Skeletal muscle cell (primary cell): ENCODE measurements at places on chromosomes 7 and 10.
A peak's percentile ranks its signal among the peaks of the same experiment; 100 is the strongest.

GRCh38 chr10:131750171-131750895 lies 150.5 kb upstream of the PPP2R2D start:
- no peak for DNase-seq

DNA sequence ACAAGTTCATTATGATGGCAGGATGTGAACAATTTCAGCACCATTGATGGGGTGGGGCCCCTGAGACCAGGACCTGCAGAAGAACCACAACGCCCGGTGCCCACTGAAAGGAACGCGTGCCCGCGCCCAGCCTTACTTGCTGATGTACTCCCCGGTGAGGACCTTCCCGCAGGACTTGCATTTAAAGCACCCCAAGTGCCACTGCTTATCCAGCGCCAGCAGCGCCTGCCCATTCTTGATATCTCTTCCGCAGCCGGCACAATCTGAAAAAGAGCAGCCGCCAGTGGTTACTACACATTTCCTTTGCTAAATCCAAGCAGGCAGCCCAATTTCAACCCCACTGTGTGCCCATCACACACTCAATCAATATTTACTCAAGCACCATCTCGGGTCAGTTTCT lies 110.6 kb downstream of the ABLIM1 start:
- DNase-seq, result no peak

DNA sequence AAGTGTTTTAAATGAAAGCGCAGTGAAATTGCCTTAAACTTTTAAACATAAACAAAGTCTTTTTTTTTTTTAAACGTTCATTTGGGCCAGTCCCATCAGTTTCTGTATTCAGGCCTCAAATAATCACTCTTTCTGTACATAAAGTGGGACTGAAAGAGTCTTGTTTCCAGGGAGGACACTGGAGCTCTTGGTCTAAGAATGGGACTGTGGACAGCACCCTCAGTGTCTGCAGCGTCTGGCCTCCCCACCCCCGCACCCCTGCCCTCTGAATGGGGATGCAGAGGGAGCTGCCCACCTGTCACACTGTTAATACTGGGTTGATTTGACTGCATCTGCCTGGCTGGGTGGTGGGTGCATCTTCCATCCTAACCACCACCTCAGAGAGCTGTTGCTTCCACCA lies 5.2 kb downstream of the ZNF365 start:
- DNase-seq, result no peak

DNA sequence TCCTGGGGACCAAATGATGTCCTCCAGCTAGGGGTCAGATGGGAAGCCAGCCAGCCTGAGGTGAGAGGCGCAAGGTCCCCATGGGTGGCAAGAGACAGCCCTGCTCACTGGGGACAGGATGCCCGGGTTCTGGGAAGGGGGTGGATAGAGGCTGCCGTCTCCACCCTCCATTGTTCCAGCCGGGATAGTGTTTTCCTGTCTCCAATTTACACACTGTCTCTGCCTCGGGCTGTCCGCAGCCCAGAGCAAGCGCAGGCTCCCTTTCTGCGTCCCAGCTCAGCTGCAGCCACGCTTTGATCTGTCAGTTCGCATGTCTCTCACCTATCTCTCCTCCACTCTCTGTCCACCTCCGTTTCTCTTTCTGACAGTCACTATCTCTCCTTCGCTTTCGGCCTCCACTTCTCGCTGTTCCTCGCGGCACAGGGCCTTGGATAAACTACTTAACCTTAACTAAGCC lies 2.1 kb downstream of the EPHB4 start:
- DNase-seq, result no peak

- no peak for DNase-seq
These were observed 80.6 kb downstream of the ZEB1 start for GRCh38 chr10:31399631-31400030.

GRCh38 chr10:86226016-86226415 lies 140.6 kb downstream of the GRID1 start:
- no peak for DNase-seq

DNA sequence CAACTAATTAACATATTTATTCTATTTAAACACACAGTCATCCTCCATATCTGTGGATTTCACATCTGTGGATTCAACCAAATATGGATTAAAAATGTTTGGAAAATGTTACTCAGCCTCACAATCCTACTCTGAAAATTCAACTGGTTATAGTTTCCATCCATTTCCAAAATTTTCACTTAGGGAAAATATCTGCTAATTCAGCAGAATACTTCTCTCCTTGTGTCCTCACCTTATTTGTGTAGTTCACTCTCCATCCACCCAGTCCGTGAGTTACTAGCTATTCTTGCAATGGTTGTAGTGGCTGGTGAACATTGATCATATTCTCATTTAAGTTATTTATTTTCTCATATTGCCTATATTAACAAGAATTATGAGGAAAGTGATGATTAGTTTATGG lies 77.6 kb upstream of the PRKCQ start:
- no peak for DNase-seq

DNA sequence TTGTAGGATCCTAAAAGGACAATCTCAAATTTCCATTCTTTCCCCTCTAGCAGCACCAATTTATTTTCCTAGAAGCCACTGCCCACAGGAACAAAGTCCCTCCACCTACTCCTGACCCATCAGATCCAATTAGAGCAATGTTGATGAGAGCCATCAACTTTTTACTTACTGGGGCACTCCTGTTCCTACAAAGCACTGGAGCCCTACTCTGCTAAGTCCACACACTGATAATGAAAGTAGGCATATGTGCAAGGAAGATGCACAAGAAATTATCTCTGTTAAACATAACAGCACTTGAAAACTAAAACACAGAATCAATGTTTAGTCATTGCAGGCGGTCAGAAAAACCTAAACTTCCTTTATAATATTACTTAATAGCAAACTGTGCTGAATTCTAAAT lies 3.6 kb downstream of the HERPUD2 start:
- DNase-seq, result no peak

GRCh38 chr10:86337121-86337601 lies 29.4 kb downstream of the GRID1 start:
- no peak for DNase-seq

DNA sequence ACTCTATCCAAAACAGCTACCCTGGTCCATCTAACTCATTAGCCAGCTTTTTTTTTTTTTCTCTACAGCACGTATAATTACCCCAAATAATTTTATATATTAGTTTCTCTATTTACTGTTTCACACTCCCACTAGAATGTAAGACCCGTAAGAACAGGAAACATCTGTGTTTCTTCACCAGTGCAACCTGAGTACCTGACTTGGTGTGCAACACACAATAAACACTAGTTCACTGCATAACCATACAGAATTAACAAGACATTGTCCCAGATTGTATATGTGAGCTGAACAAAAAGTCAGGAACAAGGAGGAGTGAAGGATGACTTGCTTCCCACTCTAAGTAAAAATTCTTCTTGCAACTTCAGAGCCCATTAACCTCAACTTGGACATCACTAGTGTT lies 180.2 kb upstream of the AKR1E2 start:
- DNase-seq, result no peak

DNA sequence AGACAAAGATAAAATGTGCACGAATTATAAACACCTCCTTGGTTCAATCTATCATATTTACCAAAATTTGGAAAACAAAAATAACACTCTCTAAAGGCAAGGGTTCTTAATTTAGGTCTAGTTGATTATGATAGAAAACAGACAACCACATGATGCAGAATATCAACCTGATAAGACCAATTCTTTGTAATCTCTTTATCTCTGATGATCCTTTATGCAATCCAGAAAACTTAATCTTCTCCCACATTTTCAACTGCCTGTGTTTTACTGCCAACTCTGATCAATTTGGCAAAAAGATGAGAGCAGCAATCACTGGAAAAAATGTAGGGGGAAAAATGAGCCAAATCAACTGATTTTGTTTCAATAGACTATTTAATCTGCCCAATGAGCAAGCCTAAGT lies 148.5 kb downstream of the LRRN3 start:
- no peak for DNase-seq

DNA sequence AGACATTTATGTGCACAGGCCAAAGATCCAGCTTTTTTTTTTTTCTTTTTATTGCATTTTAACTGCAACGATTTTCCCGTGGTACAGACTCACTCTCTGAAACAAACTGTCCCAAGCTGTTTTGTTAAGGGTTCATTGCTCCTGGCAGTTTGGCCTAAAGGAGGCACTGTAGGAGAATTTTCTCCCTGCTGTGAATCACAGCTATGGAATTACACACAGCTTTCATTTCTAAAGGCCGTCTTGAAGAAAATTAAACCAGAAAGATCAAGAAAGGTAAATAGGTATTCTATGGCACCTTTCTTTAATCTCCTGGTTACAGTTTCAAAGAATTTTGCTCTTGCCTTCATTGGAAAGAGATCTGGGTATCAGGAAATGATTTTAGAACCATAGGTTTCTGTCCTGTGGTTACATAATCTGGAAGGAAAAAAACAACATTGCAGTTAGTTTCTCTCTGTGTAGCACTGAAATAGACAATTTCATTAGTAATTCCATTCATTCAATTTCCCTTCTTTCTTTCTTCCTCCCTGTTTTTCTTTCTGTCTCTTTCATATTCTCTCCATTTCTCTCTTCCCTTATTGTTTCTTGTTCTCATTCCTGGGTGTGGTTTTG lies 51.2 kb downstream of the PDK4 start:
- DNase-seq, result peak; percentile 11

DNA sequence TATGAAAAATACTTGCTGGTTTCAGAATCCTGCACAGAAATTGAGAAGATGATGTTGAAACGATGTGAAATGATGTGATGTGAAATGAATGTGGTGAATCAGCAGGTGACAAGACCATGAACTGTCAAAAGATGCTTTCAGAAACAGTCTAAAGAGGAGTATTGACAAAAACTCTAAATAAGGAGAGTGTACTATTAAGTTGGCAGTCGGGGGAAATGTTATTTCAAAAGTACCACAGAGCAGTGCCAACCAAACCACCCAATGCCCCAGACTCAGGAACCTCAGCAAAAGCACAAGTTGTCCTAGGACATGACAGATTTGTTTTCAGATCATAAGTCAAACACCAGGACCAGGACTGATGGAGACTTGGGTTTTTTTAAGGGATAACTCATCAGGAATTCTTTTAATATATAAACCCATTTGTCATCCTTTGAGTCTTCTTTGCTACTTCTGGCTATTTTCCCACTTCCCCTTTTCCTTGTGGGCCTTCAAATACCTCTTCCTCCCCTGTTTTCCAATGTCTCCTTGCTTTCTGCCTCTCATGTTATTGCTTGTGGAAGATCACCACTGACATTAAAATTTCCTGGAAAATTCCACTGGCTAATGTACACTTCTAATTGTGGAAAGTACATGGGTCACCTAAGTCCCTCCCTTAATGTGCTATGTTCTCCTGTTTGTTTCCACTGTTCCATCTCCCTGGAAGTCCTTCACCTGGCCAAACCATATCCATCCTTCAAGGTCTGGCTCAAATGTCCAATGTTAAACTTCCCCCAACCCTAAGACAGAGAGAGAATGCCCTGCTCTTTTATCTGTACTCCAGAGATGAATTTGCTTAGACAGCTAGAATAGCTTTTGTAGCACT lies 10.2 kb upstream of the PPP1R3C start:
- peak; percentile 47 for DNase-seq

DNA sequence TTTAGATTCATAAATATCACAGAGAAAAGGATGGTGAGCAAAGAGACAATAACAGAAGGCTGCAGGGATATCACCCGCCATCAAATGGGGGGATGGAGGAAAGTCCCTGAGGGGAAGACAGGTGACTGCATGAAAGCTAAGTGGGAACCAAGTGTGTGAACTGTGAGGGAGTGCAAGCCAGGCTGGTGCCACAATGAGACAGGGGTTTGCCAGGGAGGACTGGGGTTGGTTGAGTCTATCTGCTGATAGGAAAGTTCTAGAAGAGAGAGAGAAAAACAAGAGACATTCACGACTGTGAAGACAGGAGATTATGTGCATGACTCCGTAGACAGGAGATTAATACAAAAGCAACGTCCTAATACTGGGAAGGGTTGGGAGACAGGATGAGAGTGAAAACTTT lies 376.4 kb downstream of the PARD3 start:
- DNase-seq, result no peak

GRCh38 chr10:119469846-119470245 lies 72.7 kb downstream of the RGS10 start:
- DNase-seq, result no peak

DNA sequence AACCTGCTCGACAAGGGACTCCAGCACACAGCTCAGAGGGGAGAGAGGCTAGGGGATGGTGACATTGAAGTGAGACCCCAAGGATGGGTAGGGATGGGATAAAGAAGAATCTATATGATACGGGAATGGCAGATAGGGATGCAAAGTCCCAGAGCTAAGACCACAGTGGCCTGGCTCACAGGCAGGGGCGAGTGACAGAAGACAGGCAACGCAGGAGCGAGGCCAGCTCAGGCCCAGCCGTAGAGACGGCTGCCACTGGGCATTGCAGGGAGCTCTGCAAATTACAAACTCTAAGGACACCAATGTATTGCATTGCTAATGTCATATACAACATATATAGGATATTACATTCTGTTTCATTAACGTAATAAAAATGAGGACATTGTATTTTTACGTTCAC lies 131.4 kb downstream of the TCERG1L start:
- no peak for DNase-seq

- no peak for DNase-seq
These were observed 188.9 kb upstream of the MALRD1 start for GRCh38 chr10:18859659-18860058.

DNA sequence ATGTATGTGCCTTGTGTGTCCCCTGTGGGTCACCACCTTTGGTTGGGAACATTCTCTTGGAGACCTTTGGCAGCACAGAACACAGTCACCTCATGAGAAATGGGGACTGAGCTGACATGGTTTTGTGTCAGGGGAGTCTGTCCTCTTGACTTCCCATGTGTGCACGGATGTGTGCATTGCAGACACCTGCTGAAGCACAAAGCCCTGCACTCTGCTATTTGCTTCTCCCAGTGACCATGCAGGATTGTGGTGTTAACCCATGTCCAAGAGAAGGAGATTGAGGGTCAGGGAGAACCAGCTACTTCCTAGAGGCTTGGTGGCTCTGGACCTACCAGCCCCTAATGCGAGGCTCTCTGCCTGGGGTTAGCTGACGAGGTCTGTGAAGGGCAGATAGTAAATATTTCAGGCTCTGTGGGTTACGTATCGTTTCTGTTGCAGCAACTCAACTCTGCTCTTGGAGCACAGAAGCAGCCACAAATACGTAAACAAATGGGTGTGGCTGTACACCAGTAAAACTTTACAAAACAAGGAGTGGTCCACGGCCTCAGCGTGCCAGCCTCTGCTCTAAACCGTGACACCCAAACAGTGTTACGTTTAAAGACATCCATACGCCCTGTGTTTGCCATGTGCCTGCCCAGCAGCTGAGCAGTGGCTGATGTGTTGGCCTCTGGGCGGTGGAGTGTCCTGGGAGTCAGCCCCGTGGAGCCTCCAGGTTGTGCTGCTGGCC lies 51.7 kb downstream of the ADCY1 start:
- no peak for DNase-seq

GRCh38 chr7:128831178-128831993 lies 1.2 kb downstream of the FLNC start:
- DNase-seq, result no peak

DNA sequence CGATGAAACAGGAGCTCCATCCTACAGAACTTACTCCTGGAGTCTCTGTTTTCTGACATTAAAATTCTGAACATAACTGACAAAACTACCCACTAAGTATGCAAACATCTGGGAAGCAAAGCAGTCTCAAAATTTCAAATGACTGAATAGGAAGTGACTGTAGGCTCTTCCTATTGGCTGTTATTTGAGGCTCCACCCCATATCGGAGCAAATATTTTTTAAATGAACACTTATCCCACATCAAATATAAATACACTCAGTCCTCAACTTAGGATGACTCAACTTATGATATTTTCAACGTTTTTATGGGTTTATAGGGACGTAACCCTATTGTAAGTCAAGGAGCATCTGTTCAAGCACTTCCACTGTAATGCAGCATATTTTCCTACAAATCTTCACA lies 8.8 kb downstream of the HSPA12A start:
- no peak for DNase-seq

GRCh38 chr7:42831718-42832522 lies 80.0 kb downstream of the C7orf25 start:
- no peak for DNase-seq
